ENCODE measurements at places on chromosomes 5 and 9. TPM values are rescaled to one million over a fixed set of nuclear protein-coding genes. Genes with fewer than 3 reads are reported as not detected.

PCDHGB6 gene
- total RNA-seq = 7.4 TPM

EIF4E1B gene
- not detected for total RNA-seq

PCDH12 gene
- total RNA-seq = 2.9 TPM

GRCh38 chr5:54757541-54757940 lies 227.9 kb downstream of the ESM1 start:
- H3K36me3 ChIP-seq = no peaks in the 10 kb centered on the region
- H3K27ac ChIP-seq = no peak overlapping the region
- H3K4me3 ChIP-seq = no peak overlapping the region
- H3K4me1 ChIP-seq = peaks cover 3% of the 10 kb centered on the region
- no peak for DNase-seq

DNA sequence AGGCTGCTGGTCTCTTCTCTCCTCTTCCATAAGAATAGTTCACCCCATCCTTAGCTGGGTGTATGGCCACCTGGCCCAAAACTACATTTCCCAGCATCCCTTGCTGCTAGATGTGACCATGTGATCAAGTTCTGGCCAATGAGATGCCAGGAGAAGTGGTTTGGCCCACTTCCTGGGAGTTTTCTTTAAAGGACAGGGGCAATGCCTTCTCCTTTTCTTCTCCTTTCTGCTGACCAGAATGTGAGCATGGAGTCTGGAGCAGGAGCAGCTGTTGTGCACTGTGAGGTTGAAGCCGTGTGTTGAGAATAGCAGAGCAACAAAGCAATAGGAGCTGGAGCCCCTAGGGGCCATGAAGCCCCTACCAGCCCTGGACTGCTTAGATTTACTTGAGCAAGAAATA lies 36.8 kb downstream of the C9orf50 start:
- peak; percentile 71 for DNase-seq
- H3K27me3 ChIP-seq = no peaks in the 10 kb centered on the region
- no peaks in the 10 kb centered on the region for H3K36me3 ChIP-seq
- no peaks in the 10 kb centered on the region for H3K4me1 ChIP-seq

- no peak overlapping the region for H3K27ac ChIP-seq
- no peak for DNase-seq
- no peaks in the 10 kb centered on the region for H3K4me1 ChIP-seq
- no peaks in the 10 kb centered on the region for H3K27me3 ChIP-seq
- no peak overlapping the region for H3K4me3 ChIP-seq
These were observed 13.6 kb downstream of the MED27 start for GRCh38 chr9:132066057-132066456.

GRCh38 chr9:113154471-113154870 lies 3.7 kb downstream of the SLC31A2 start:
- no peaks in the 10 kb centered on the region for H3K36me3 ChIP-seq
- no peak for DNase-seq
- no peaks in the 10 kb centered on the region for H3K27me3 ChIP-seq
- H3K4me3 ChIP-seq = no peak overlapping the region
- no peaks in the 10 kb centered on the region for H3K4me1 ChIP-seq

DNA sequence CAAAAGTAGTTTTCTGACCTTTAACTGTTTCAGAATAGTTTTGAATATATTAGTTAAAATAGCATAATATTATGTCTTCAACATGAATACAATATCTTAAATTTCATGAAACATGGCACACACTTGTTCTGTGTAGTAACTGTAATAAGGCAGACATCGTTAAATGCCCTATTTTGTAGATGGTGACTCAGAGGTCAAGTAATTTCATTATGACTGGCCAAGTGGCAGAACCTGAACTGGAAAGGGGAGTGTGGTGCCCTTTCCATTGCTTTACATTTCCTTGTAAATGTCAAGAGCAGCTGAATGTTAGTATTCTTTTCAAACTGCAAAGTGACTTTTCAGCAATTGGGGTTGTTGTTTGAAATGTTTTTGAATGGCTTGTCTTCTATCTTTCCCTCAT lies 201.2 kb upstream of the CDKN2B start:
- H3K27ac ChIP-seq = no peak overlapping the region
- no peaks in the 10 kb centered on the region for H3K36me3 ChIP-seq
- H3K4me3 ChIP-seq = no peak overlapping the region
- H3K27me3 ChIP-seq = no peaks in the 10 kb centered on the region

- H3K27ac ChIP-seq = no peak overlapping the region
- H3K4me3 ChIP-seq = no peak overlapping the region
- H3K36me3 ChIP-seq = no peaks in the 10 kb centered on the region
- no peaks in the 10 kb centered on the region for H3K4me1 ChIP-seq
- H3K27me3 ChIP-seq = no peaks in the 10 kb centered on the region
- DNase-seq = no peak
These were observed 162.7 kb downstream of the ZNF608 start for GRCh38 chr5:124583469-124584350.

DNA sequence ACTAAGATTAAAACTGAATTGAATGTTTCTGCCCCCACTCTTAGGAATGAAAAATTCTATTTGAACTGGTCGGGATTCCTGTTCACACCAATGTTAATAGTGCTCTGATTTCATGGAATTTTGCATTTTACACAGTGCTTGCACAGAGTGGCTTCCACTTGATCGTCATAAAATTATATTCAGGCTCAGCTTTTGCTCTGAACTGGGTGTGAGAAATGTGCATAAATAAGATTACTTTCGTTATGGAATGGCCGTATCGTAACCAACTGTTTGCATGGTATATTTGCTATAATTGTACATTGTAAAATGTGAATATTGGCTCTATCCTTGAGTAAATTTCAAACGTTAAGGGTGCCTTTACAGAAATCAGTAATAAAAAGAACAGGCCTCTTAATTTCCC lies 240.9 kb downstream of the RFK start:
- H3K27ac ChIP-seq = no peak overlapping the region
- H3K4me3 ChIP-seq = no peak overlapping the region
- H3K36me3 ChIP-seq = no peaks in the 10 kb centered on the region
- H3K4me1 ChIP-seq = no peaks in the 10 kb centered on the region
- no peaks in the 10 kb centered on the region for H3K27me3 ChIP-seq

All from uterus (tissue), 4 donors.